ENCODE measurements at places on chromosomes 4 and X.

- no peak for DNase-seq
Observed at GRCh38 chr4:86302251-86302650, 57.6 kb downstream of the MAPK10 start.

GRCh38 chrX:137151403-137151802 lies 117.6 kb upstream of the GPR101 start:
- DNase-seq: no peak

GRCh38 chr4:79296768-79297428 lies 29.0 kb downstream of the NAA11 start:
- DNase-seq: no peak

- DNase-seq: no peak
Observed at GRCh38 chr4:146975527-146975926, 29.9 kb upstream of the TTC29 start.

DNA sequence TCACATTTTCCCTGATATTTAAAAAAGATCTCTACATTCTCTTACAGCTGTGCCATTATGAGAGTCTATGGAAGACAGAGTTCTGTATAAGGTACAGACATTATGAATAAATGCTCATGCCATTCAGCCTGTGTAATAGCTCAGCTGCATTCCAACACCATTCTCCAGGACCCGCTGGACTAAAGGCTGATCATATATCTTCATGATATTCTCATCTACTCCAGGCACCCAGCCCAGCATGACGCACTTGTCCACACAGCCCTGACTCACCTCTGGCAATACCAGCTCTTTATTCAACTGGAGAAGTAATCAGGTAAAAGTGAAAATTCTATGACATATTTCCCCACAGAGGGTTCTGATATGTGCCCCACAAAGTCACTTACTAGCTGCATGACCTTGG lies 437.5 kb upstream of the FGF16 start:
- DNase-seq: no peak

GRCh38 chr4:37802068-37802666 lies 24.3 kb upstream of the PGM2 start:
- peak; percentile 92 for DNase-seq

GRCh38 chr4:1793496-1793840 lies 375 bp downstream of the FGFR3 start:
- DNase-seq: no peak

DNA sequence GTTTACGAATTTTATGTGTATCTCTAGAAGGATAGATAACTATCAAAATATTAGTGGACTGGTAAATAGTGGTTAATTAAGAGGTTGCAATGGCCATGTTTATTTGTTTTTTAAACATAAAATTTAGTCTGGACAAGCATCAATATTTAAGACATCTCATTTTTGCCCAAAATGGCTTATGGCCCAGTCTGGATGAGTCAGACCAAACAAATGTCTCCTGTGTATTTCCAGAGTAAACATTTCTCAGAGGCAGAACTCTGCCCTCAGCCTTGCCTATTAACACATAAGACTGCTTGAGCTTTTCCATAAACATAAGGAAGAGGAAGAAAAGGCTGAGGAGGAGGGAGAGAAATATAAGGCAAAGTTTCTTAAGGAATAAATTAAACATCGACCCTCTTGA lies 277.1 kb upstream of the DIAPH2 start:
- DNase-seq: peak; percentile 71

DNA sequence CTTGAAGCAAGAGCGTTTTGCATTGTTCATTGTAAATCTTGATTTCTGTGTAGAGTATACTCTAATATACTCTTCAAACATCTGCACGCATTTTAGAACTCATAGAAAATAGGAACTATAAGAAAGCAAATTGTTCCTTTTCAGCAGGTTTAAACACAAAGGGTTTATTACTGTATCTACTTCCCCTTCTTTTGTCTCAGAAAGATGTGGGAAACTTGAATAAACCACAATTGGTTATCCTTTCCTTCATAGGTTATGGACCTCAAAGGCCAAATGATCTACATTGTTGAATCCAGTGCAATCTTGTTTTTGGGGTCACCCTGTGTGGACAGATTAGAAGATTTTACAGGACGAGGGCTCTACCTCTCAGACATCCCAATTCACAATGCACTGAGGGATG lies 46.0 kb upstream of the GUCY1B1 start:
- DNase-seq: no peak

DNA sequence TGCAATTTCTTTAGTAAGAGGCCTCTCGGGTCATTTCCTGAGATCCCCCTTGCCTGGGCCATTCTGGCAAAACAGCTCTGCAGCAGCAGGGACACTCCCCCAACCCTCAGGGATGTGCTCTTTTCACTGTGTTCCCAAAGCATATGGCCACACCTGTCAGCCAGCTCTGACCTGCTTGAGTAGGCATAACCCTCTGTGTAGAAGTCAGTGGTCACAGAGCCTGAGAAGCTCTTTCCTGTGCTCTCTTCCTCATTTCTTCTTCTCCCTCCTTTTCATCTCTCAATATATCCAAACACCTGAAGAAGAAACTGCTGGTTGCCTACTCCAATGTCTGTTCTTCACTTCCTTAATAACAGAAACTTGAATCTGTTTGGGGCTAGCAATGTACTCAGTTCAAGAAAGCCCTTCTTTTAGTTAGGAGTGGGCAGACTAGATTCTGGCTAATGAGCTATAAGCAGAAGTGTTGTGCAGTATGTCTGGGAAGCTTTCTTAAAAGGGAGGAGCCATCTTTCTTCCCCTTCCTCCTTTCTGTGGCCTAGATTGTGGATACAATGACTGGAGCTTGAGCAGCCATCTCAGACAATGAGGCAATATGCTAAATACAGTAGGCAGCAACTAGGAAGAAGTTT lies 73.3 kb downstream of the PRPS1 start:
- DNase-seq: no peak

- no peak for DNase-seq
Observed at GRCh38 chr4:108219998-108220397, 51.3 kb upstream of the LEF1 start.

DNA sequence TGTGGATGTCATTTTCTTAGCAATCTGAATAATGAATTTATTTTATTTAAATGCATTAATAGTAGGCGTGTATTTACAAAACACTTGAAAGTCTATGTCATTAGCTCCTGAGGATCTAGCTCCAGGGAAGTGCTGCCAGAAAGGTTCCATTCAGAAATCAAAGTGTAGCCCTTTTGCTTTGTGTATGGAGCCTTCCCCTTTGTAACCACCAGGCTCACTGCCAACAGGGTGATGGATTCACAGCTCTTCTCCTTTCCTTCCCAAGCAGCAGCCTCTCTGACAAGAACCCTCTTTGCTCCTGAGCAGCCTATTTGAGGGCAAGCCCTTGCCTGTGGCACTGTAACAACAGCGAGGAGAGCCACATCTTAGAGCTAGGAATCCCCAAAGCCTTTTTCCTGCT lies 286.0 kb upstream of the RASGEF1B start:
- peak; percentile 6 for DNase-seq

DNA sequence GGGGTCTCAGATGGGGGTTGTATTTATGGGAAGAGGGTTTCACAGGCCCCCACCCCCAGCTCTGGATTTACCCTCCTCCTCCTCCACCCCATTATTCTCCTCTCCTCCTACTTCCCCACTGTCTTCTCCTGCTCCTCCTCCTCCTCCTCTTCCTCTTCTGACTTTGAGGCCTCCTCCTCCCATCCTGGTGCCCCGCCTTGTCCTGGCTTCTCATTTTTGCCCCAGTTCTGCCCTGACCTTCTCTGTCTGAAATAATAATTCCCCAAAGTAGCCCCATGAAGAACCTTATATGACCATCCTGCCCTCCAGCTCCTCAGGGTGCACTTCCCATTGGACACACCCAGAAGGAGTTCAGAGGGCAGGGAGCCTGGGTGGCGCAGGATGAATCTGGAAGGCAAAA lies 351.4 kb upstream of the GATB start:
- no peak for DNase-seq

GRCh38 chrX:136041254-136041812 lies 56.1 kb downstream of the SLC9A6 start:
- DNase-seq: no peak

DNA sequence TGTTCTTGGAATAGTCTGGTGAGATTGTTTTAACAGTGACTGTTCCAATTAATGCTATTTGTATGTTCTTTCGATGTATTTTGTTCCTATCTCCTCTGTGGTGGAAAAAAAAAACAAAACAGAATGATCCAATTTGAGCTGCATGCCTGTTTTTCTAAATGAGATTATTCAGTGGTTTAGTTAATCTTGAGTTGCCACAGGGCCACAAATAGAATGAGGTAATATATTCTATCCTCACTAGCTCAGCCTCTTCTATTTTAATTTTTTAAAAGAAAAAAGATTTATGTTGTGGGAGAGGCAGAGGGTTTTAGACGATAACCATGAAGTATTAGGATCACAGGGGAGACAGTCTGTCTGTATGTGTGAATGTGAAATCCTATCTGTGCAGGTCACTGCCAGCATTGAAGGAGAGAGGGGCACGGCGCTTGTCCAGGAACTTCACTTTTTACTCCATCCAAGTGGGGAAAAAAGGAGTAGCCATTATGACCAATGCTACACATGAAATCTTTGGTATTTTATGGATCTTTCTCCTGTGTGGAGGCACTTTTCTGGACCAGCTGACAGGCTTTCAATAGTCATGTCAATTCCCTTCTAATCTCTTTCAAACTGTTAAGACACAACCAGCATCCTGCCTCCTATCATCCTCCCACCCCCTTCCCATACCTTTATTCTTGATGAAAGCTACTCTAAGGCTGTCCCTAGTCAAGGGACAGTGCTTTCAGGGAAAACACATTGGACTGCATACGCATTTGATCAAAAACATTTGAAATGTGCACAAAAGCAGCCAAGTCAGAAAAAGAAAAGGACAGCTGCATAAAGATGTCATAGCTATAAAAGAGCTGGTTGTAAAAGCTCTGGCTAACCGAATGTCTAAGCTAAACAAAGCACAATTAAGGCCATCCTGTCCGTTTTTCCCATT lies 1063.8 kb upstream of the INTU start:
- DNase-seq: no peak

- DNase-seq: no peak
Observed at GRCh38 chr4:10462876-10463275, 5.7 kb upstream of the ZNF518B start.

Measured in H4 (cell line).